ENCODE measurements at places on chromosomes 2 and 18.

DNA sequence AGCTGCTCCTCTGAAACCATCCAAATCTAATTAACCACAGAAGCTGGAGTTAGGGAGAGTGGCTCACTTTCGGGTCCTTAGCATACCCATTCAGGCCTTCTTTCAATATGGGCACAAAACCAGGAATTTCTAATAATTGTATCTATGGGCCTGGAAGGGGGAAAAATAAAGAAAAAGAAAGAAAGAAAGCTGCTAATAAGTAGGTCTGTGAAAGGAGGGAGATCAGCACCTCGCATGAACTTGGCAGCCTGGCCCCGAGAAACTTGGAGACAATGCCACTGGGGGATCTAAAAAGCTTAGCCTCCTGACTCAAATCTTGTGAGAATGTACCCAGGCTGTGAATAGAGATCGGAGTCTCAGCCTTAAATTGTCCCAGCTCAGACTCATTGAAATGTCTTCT, 252.1 kb upstream of the SLC14A2 start:
- no peak for DNase-seq

GRCh38 chr2:219871351-219871750, 243.9 kb downstream of the SLC4A3 start:
- peak; percentile 62 for DNase-seq

GRCh38 chr2:15050483-15050882, 418.0 kb downstream of the LRATD1 start:
- DNase-seq = no peak

DNA sequence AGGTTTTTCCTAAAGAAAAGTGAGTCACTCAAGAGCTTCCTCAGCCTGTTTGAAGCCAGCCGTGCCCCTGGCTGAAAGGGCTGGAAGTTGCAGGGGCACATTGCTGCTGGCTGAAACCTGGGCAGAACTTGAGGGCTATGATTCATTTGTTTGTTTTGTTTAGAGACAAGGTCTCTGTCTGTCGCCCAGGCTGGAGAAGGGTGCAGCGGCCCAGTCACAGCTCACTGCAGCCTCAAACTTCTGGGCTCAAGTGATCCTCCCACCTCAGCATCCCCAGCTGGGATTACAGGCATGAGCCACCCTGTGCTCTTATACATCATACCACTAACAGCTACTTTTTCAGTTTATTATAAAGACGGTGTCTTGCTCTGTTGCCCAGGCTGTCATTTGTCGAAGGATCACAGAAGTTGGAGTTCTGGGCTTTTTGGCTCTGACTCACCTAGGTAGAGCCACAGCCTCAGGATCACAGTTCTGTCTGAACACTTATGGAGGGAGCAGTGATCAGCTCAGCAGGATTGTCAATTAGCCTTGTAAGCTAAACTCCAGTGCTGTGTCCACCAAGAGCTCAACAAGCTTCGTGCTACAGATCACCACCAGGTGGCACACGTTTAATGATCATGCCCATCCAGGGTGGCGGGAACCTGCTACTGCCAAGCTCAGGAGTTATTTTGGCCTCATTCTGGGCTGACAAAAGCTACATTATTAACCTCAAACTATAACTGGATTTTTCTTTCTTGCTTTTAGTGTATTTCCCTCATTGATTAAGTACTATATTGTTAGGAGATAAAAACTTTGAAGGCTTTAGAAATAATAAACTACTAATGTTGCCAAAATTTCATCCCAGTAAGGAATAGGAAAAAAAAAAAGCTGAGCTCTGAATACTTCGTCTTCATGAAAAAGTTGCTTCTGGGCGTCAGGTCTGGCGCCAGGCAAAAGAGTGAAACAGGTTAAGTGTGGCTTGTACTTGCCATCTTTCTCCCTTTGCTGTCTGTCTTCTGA, 57.9 kb downstream of the ARHGEF33 start:
- peak; percentile 85 for DNase-seq

DNA sequence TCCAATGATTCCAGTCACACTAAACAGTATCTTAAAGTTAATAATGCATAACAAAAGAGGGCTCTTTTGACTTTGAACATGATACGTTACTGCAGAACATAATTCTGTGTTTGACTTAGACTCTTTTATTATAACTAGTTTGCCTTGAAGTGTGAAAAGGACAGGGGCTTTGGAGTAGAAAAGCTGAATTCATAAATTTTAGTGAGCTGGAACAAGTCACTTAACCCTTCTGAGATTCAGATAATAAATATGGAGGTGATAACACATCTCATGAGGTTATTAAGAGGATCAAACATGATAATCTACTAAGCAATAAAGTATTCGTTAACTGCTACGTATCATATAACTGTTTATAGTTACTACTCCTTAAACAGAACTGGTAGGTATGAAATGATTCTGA, 44.7 kb upstream of the FLACC1 start:
- no peak for DNase-seq

GRCh38 chr18:35610089-35610488, 28.5 kb downstream of the GALNT1 start:
- DNase-seq = no peak

DNA sequence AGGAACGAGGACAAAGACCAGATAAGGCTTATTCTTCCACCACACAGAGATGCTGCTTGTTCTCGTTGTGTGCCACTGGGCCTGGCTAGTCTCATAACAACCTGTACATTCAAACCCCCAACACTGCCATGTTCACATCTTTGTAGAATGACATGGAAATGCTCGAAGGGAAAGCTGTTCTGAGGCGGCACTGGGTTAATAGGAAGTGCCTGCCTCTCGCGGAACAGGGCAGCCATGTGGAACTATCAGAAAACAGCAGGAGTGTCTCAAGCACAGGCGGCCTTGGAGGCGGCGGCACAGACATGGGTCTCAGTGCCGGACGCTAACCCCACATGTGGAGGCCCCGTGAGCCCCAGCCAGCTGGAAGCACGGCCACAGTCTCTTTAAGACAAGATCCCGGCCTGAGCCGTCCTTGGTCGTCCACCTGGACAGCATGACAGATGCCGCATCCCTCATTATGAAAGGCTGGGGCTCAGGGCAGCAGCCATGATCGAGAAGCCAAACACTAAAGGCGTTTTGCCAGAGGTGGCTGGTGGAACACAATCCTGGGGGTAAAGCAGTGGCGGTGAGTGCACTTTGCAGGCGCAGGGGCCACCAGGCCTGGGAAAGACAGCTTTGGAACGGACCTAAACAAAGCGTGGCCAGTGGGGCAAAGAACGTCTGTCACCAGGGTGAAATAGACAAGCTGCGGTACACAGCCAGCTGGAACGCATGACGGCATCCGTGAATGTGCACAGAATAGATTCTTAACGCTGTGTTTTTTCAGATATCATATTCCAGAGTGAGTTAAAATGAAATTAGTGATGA, 161.0 kb downstream of the HDAC4 start:
- DNase-seq = peak; percentile 82

- DNase-seq = peak; percentile 77
Observed at GRCh38 chr2:176161825-176162626, 4.9 kb downstream of the HOXD3 start.

DNA sequence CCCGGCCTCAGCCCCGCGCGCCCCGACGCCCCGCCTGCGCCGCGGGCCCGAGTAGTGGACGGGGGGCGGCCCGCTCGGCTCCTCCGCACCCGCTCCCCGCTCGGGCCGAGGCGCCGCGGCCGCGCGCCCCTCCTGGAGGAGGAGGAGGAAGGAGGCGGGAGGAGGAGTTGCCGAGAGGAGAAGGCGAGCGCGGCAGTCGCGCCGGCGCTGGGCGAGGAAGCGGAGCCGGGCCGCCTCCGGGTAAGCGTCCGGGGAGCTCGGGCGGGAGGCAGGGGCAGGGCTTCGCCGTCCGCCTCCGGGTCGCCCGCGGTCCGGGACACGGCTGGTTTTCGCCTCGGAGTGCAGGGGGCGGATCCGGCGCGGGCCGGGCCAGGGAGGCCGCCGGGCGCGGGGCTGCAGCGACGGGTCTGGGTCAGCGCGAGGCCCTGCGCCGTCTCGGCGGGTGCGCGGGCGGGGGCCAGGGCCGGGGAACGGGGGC, at the start of gene SOCS6:
TSS of gene SOCS6 (plus strand) at position 195 of the 478 bp plus-strand sequence. CDS start 35,624 bp downstream, outside the sequence.
- peak; percentile 87 for DNase-seq

GRCh38 chr2:135825550-135826176, 11.3 kb downstream of the LCT start:
- DNase-seq = no peak

DNA sequence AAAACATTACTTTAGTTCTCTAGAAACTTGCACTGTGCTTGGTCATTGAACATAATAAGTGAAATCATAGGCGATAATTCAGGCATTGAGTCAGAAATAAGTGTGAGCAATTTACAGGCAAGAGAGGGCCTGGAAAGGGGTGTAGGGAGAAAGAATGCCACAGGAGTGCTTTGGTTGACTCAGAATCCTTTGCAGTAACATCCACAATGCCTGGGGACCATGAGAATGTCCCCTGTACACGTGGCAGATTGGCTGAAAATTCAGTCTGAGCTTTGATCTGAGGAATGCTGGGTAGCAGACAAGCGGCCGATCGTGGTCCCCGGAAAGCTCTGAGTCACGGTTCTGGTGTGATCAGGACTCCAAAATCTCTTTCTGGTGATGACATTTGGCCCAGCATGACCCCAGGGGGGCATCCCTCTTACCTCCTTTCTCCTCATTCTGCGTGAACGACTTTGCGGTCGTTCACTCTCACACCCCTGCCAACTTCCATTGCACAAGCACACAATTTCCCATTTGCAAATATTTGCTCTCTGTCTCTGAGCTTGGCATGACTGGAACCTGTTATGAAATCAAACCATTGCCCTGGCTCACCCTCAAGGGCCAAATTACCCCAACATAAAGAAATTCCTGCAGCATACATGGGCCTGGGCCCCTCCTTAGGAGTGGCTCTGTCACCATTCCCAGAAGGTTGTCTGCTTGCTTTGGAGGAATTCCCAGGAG, 305.0 kb upstream of the EPAS1 start:
- DNase-seq = no peak

DNA sequence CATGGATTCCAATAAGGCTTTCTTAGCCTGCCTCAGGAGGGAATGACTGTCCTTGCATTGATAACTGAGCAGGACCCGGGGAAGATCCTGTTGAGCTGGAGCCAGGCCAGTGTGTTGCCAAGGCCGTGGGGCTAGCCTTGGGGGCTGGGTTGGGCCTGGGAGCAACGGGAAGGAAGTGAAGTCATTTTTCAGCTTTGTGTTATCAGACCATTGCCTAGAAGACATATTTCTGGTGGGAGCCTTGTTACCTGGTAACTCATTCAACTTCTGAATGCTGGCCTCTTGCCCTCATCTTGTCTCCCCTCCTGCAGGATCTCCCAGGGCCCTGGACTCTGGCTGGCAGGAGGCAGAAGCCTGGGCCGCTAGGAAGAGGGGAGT, 92.7 kb upstream of the MGAT5 start:
- DNase-seq = no peak

DNA sequence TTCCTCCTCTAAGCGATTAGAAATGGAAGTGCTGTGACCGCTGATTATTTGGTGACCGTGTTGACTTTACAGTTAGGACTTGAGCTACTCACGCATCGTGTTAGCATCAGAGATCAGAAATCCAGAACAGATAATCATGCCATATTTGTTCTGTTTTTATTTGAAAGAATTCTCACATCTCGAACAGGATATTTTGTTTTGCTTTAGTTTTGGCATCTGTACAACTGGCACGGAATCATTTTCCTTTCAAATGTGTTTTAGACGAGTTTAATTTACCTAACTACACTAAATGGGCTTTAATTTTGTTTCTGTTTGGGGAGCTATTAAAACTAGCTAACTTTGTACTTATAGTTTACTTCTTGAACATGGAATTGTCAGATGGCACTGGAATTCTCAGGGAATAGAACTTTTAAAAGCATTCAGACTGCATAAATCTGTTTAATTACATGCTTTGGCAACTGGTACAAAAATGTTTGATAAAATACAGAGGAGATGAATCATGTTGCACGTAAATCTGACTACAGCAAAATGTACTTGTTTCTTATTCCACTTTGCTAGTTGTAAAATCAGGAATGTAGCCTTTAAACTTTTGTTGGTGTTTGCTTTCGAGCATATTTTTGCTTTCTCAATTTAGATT, 1.4 kb downstream of the ITPRID2 start:
- DNase-seq = no peak

DNA sequence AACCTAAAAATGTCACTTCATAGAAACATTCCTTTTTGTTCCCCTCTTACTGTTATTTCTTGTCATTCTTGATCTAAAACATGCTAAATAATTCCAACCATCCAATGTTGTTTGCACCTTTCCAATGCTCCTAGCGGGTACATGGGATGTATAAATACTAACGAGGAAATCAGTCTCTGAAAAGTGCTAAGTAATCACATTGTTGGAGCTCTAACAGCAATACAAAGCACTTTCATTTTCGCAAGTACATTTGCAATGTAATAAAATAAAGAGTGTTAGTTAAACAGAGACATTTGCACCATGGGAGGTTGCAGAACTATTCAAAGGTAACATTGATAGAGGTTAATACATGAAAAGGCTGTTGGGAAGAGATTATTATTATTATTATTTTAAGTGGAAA, 286.2 kb upstream of the ACVR2A start:
- no peak for DNase-seq

- no peak for DNase-seq
Observed at GRCh38 chr2:181454686-181455450, 2.3 kb upstream of the ITGA4 start.

- no peak for DNase-seq
Observed at GRCh38 chr2:26723991-26724750, 31.6 kb downstream of the KCNK3 start.

DNA sequence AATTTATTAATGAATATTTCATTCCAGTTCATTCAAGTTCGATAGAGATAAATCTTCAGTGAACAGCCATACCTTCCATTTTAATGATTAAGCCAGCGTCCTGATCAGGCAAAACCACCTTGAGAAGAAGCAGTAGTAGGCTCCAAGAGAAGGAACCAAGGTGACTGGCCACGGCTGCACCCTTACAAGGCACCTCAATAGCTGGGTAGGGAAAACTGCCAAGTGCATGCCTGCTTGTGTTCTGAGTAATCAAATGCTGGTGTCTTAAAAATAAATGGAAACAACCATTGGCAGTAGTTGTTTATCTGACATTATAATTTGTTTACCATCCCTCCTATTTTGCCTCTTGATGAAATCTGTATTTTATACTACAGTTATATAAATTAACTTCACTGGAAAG, 10.0 kb upstream of the FEZ2 start:
- no peak for DNase-seq

DNA sequence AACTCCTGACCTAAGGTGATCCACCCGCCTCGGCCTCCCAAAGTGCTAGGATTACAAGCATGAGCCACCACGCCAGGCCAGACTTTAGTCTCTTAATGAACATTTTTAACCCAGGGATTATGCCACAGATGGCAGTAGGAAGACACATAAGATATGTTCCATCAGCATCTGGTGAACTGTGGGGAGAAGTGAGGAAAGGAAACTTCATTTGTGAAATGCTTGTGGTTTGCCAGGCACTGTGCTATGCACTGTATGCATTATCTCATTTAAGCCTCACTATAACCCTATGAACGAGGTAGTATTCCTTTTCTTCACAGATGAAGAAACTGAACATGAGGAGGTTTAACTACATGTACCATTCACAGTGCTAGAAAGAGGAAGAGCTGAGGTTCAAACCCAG, 29.3 kb downstream of the PTRHD1 start:
- no peak for DNase-seq

GRCh38 chr18:55999641-56000040, 411.6 kb upstream of the TCF4 start:
- DNase-seq = no peak

GRCh38 chr18:35397976-35398375, 20.8 kb upstream of the ZNF396 start:
- no peak for DNase-seq

GRCh38 chr18:75500545-75500944, 73.0 kb upstream of the SMIM21 start:
- DNase-seq = no peak
